ENCODE measurements at places on chromosomes 5 and 9. TPM values are rescaled to one million over a fixed set of nuclear protein-coding genes. Genes with fewer than 3 reads are reported as not detected.

- H3K27ac ChIP-seq, result no peak overlapping the region
- H3K27me3 ChIP-seq, result no peaks in the 10 kb centered on the region
- peak; percentile 31 for DNase-seq
- no peaks in the 10 kb centered on the region for H3K36me3 ChIP-seq
- peaks cover 15% of the 10 kb centered on the region for H3K4me1 ChIP-seq
- no peak overlapping the region for H3K4me3 ChIP-seq
Observed at GRCh38 chr9:93071464-93071863, 13.0 kb downstream of the SUSD3 start.

DNA sequence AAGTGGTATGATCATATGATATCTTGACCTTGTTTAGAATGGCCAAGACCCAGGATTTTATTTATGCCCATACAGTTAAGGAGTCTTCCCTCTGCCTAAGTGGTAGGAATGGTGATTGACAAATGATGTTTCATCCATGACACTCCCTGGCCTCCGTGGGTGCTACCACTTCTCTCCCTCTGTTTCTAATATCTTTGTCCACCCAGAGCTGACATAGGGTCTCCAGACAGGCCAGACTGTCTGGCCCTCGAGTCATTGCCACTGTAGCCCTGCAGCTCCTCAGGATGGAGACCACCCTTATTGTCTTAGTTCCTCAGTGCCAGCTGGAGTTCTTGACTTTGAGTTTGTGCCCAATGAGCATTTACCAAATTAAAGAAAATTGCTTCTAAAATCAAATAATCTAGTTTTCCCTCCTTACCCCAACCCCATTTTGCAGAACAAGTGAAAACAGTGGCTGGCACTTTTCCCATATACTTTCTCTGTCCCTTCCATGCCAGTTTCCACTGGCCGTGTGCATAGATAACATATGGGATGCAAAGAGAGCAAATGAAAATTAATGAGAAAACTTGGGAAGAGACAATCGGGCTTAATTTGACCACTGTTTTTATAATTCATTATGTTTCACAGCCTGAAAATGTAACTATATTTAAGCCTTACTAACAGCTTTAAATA is 235.7 kb downstream of the NSG2 start:
- H3K4me3 ChIP-seq, result no peak overlapping the region
- H3K36me3 ChIP-seq, result no peaks in the 10 kb centered on the region
- H3K27ac ChIP-seq, result no peak overlapping the region
- DNase-seq, result no peak
- peaks cover 9% of the 10 kb centered on the region for H3K27me3 ChIP-seq

- no peak overlapping the region for H3K4me3 ChIP-seq
- H3K27me3 ChIP-seq, result no peaks in the 10 kb centered on the region
- no peak overlapping the region for H3K27ac ChIP-seq
- no peaks in the 10 kb centered on the region for H3K36me3 ChIP-seq
Observed at GRCh38 chr5:60583616-60584015, 116.3 kb downstream of the DEPDC1B start.

DNA sequence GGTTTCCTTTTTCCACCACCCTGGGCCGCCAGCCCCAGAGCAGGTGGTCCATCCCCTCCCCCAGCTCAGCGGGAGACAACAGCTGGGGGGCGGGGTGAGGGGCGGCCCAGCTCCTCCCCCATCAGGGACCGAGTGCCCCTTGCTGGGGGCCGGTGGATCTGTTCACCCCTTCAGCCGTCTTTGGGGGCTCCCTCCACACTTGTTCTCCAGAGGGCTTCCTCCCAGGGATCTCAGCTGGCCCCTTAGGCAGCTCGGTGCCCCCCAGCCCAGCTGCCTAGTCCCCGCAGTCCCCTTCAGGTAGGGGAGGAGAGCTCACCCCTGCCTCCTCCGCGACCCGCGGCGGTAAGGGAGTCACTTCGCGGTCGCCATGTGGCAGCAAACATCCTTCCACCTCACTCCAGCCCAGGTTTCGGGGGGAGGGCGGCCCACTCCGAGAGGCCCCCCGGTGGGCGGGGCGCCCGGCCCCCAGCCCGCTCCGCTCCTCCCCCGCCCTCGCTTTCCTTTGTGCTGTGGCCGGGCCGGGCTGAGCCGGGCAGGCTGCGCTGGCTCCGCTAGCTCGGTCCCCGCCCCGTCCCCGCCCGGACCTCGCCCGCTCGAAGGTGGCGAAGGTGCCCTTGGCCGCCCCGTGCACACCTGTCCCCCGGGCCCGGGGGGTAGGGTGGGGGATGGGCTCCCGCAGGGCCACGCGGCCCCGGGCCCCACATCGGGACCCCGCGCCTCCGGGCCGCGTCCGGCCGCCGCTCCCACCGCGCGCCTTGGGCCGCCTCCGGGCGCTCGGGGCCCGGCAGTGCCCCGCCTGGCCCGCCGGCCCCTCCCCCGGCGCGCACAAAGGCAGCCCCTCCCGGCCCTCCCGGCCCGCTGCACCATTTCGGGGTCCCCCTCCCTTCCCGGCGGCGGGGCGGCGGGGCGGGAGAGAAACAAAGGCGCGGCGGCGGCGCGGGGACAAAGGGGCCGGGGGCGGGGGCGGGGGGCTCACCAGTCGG is 683 bp downstream of the DBN1 start:
- no peak overlapping the region for H3K27ac ChIP-seq
- H3K4me3 ChIP-seq, result peak overlapping the region; percentile 65
- H3K27me3 ChIP-seq, result no peaks in the 10 kb centered on the region
- H3K4me1 ChIP-seq, result peaks cover 56% of the 10 kb centered on the region

The KIAA0825 gene
- 0.51 TPM for total RNA-seq

DNA sequence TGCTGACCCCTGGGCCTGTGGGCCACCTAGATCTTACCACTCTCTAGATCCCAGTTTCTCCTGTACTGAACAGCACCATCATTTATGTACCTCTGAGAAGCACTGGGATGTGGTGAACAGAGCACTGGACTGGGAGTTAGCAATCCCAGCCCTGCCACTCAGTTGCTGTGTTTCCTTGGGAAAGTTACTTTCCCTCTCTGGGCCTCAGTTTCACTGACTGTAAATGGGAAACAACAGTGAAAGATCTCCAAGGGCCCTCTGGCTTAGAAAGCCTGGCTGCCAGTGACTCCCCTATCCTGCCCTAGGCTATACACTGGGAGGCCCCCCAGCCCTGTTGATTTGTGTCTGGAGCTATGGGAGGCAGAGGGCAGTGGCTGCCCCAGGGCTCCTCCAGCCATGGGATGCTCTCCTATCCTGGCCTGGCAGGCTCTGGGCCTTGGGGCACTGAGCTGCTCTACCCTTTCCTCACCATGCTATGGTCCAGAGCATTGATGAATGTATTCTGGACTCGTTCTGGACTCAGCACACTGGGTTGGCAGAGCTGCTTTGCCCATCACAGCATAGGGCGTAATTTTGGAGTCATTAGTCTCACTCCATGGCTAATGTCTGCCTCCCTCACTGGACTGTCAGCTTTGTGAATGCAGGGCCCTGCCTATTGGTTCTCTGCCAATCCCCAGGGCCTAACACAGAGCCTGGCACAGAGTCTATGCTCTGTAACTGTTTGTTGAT is 99.3 kb downstream of the RGS3 start:
- H3K4me1 ChIP-seq, result peaks cover 66% of the 10 kb centered on the region
- no peak overlapping the region for H3K27ac ChIP-seq
- no peaks in the 10 kb centered on the region for H3K27me3 ChIP-seq

GRCh38 chr5:40386289-40386688 is 293.4 kb upstream of the PTGER4 start:
- no peaks in the 10 kb centered on the region for H3K36me3 ChIP-seq
- no peak overlapping the region for H3K27ac ChIP-seq
- H3K4me1 ChIP-seq, result no peaks in the 10 kb centered on the region
- no peak for DNase-seq
- H3K4me3 ChIP-seq, result no peak overlapping the region

- H3K27ac ChIP-seq, result no peak overlapping the region
- H3K27me3 ChIP-seq, result no peaks in the 10 kb centered on the region
- H3K36me3 ChIP-seq, result no peaks in the 10 kb centered on the region
- DNase-seq, result no peak
- H3K4me3 ChIP-seq, result no peak overlapping the region
- no peaks in the 10 kb centered on the region for H3K4me1 ChIP-seq
Observed at GRCh38 chr5:10583663-10584572, 20.0 kb downstream of the ANKRD33B start.

- no peaks in the 10 kb centered on the region for H3K4me1 ChIP-seq
- H3K27ac ChIP-seq, result no peak overlapping the region
- H3K27me3 ChIP-seq, result peaks cover 6% of the 10 kb centered on the region
- H3K36me3 ChIP-seq, result no peaks in the 10 kb centered on the region
- H3K4me3 ChIP-seq, result no peak overlapping the region
Observed at GRCh38 chr9:36987409-36987808, 46.7 kb downstream of the PAX5 start.

The FAM78A gene
- total RNA-seq, result 0.18 TPM

DNA sequence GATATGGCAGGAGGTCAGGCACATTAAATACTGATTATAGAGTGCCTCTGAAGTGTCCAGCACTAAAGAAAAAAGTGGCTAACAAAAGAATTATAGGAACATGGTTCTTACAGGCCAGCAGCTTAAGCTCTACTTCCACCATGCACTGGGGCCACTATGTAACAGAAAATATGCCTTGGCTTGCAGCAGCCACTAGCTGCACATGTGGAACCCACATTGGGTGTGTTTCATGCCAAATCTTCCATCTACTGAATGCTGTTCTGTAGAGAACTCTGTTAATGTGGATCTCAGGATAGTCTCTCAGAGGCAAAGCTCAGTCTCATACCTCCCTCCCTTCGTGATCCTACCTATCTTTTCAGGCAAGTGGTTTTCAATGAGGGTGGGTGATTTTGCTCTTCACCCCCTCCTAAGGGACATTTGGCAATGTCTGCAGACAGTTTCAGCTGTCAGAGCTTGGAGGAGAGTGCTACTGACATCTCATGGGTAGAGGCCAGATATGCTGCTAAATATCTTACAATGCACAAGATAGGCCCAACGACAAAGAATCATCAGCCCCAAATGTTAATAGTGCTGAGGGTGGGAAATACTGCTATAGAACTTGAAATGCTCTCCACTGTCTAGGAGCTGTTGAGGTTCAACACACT is 218.9 kb downstream of the TARS1 start:
- no peaks in the 10 kb centered on the region for H3K36me3 ChIP-seq
- no peak overlapping the region for H3K27ac ChIP-seq
- H3K27me3 ChIP-seq, result no peaks in the 10 kb centered on the region

- H3K4me1 ChIP-seq, result no peaks in the 10 kb centered on the region
- DNase-seq, result no peak
- no peaks in the 10 kb centered on the region for H3K36me3 ChIP-seq
- H3K27me3 ChIP-seq, result no peaks in the 10 kb centered on the region
- H3K27ac ChIP-seq, result no peak overlapping the region
- no peak overlapping the region for H3K4me3 ChIP-seq
Observed at GRCh38 chr5:108201721-108202120, 180.2 kb downstream of the FBXL17 start.

GRCh38 chr9:113635586-113635985 is 172.1 kb downstream of the RGS3 start:
- H3K4me1 ChIP-seq, result peaks cover 55% of the 10 kb centered on the region
- H3K4me3 ChIP-seq, result no peak overlapping the region
- no peak overlapping the region for H3K27ac ChIP-seq
- H3K27me3 ChIP-seq, result no peaks in the 10 kb centered on the region
- no peak for DNase-seq

GRCh38 chr9:124932333-124932732 is 8.6 kb downstream of the GOLGA1 start:
- H3K36me3 ChIP-seq, result peaks cover 43% of the 10 kb centered on the region
- no peak overlapping the region for H3K27ac ChIP-seq
- DNase-seq, result no peak
- no peaks in the 10 kb centered on the region for H3K4me1 ChIP-seq
- H3K27me3 ChIP-seq, result no peaks in the 10 kb centered on the region

The PCDHGA10 gene
- total RNA-seq, result 0.18 TPM

DNA sequence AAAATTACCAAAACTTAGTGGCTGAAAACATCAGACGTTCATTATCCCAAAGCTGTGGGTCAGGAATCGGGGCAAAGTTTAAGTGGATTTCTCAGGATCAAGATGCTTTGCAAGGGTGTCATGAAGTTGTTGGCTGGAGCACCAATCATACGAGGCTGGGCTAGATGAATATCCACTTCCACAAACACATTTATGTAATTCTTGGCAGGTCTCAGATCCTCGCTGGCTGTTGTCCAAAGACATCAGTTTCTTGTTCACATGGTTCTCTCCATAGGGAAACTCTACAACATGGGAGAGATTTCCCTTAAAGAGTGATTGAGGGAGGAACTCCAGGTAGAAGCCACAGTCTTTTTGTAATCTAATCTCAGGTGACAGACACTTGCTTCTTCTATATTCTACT is 20.2 kb upstream of the CCDC192 start:
- DNase-seq, result no peak
- H3K4me1 ChIP-seq, result no peaks in the 10 kb centered on the region
- H3K27ac ChIP-seq, result no peak overlapping the region
- no peaks in the 10 kb centered on the region for H3K36me3 ChIP-seq
- no peak overlapping the region for H3K4me3 ChIP-seq
- no peaks in the 10 kb centered on the region for H3K27me3 ChIP-seq

The MLANA gene
- total RNA-seq, result 0.11 TPM

The SLC34A3 gene
- total RNA-seq, result 0.38 TPM

GRCh38 chr5:142957528-142957927 is 187.4 kb downstream of the ARHGAP26 start:
- no peak overlapping the region for H3K4me3 ChIP-seq
- peaks cover 44% of the 10 kb centered on the region for H3K4me1 ChIP-seq
- no peaks in the 10 kb centered on the region for H3K27me3 ChIP-seq
- no peaks in the 10 kb centered on the region for H3K36me3 ChIP-seq
- H3K27ac ChIP-seq, result no peak overlapping the region

The SPEF2 gene
- 2.4 TPM for total RNA-seq

GRCh38 chr5:107639990-107640389 is 30.7 kb downstream of the EFNA5 start:
- no peak for DNase-seq
- no peaks in the 10 kb centered on the region for H3K4me1 ChIP-seq
- H3K4me3 ChIP-seq, result no peak overlapping the region
- no peaks in the 10 kb centered on the region for H3K27me3 ChIP-seq

- no peak overlapping the region for H3K4me3 ChIP-seq
- DNase-seq, result no peak
- no peaks in the 10 kb centered on the region for H3K27me3 ChIP-seq
Observed at GRCh38 chr9:86655147-86655546, 292.2 kb downstream of the GAS1 start.

The TJP2 gene
- total RNA-seq, result 110 TPM
